ENCODE measurements at places on chromosomes 12 and 14. TPM values are rescaled to one million over a fixed set of nuclear protein-coding genes. Genes with fewer than 3 reads are reported as not detected.

The DIABLO gene
- 47.9 TPM for total RNA-seq

The KRT3 gene
- total RNA-seq: not detected

The PIWIL1 gene
- not detected for total RNA-seq

The RGS6 gene
- 2.0 TPM for total RNA-seq

The CLEC4A gene
- total RNA-seq: 2.2 TPM

The ZNF384 gene
- 31.9 TPM for total RNA-seq

The SYNDIG1L gene
- total RNA-seq: not detected

The CLEC9A gene
- not detected for total RNA-seq

The RERGL gene
- 1.2 TPM for total RNA-seq

The HOXC9 gene
- not detected for total RNA-seq

Measured in vagina (tissue), 2 donors.